ENCODE measurements at places on chromosomes 3 and 15. TPM values are rescaled to one million over a fixed set of nuclear protein-coding genes. Genes with fewer than 3 reads are reported as not detected.

The KNG1 gene
- not detected for total RNA-seq

The HYAL3 gene
- 2.4 TPM for total RNA-seq

The KBTBD13 gene
- total RNA-seq = not detected

The SNX33 gene
- 2.1 TPM for total RNA-seq

The CCR9 gene
- total RNA-seq = not detected

The FANCD2OS gene
- total RNA-seq = not detected

The ITGA11 gene
- total RNA-seq = not detected

The GXYLT2 gene
- total RNA-seq = 0.25 TPM

The SEMA7A gene
- total RNA-seq = 5.0 TPM

The TMEM108 gene
- total RNA-seq = not detected

The ATOSA gene
- total RNA-seq = 139 TPM

The FBLN2 gene
- total RNA-seq = not detected

The SERPINI2 gene
- total RNA-seq = not detected

The ST8SIA2 gene
- not detected for total RNA-seq

The TMC3 gene
- total RNA-seq = not detected

The MUSTN1 gene
- total RNA-seq = 13.8 TPM

The CHRFAM7A gene
- total RNA-seq = 0.59 TPM

The AQR gene
- total RNA-seq = 36.6 TPM

The ADAMTS9 gene
- 0.12 TPM for total RNA-seq

The TTLL13 gene
- total RNA-seq = 0.25 TPM

The SLC24A5 gene
- not detected for total RNA-seq

The PAQR5 gene
- total RNA-seq = not detected
